ENCODE measurements at places on chromosomes 4 and X. TPM values are rescaled to one million over a fixed set of nuclear protein-coding genes. Genes with fewer than 3 reads are reported as not detected.

PPBP gene
- total RNA-seq = not detected

PDGFRA gene
- total RNA-seq = 1.2 TPM

YY2 gene
- 1.5 TPM for total RNA-seq

RAB40A gene
- total RNA-seq = 0.10 TPM

SPANXB1 gene
- not detected for total RNA-seq

IDS gene
- 45.4 TPM for total RNA-seq

GAGE2A gene
- total RNA-seq = not detected

LINC00632 gene
- total RNA-seq = under 0.01 TPM

MAOA gene
- 65.0 TPM for total RNA-seq

IBSP gene
- total RNA-seq = not detected

GPM6B gene
- 0.33 TPM for total RNA-seq

NXF2B gene
- not detected for total RNA-seq

CCDC149 gene
- total RNA-seq = 13.4 TPM

VCX3B gene
- total RNA-seq = not detected

CLGN gene
- 0.67 TPM for total RNA-seq

CSN1S1 gene
- not detected for total RNA-seq

ACSL1 gene
- total RNA-seq = 13.4 TPM

ACSL4 gene
- total RNA-seq = 103 TPM

POLN gene
- 2.0 TPM for total RNA-seq

XAGE1A gene
- total RNA-seq = not detected

CFP gene
- 0.38 TPM for total RNA-seq

CXCL1 gene
- 51.0 TPM for total RNA-seq

PNMA6E gene
- total RNA-seq = not detected

GABRB1 gene
- total RNA-seq = not detected

FATE1 gene
- total RNA-seq = not detected

MXRA5 gene
- under 0.01 TPM for total RNA-seq

RAB41 gene
- total RNA-seq = not detected

RHOXF2B gene
- total RNA-seq = not detected

ODAPH gene
- not detected for total RNA-seq

CHRDL1 gene
- not detected for total RNA-seq

IL2 gene
- total RNA-seq = not detected
